Activated naive CD8-positive, alpha-beta T cell treated with anti-CD3 and anti-CD28 coated beads for 36 hours (primary cell): ENCODE measurements at places on chromosomes 4 and X. TPM values are rescaled to one million over a fixed set of nuclear protein-coding genes. Genes with fewer than 3 reads are reported as not detected.

- H3K4me3 ChIP-seq, result no peak overlapping the region
- no peaks in the 10 kb centered on the region for H3K36me3 ChIP-seq
- no peak for DNase-seq
- H3K4me1 ChIP-seq, result no peaks in the 10 kb centered on the region
These were observed 118.1 kb upstream of the TLR3 start for GRCh38 chr4:185950891-185951290.

- H3K36me3 ChIP-seq, result no peaks in the 10 kb centered on the region
- H3K27me3 ChIP-seq, result no peaks in the 10 kb centered on the region
- no peak for DNase-seq
- no peaks in the 10 kb centered on the region for H3K4me1 ChIP-seq
These were observed 43.6 kb downstream of the HTT-AS start for GRCh38 chr4:3030566-3031356.

- H3K4me1 ChIP-seq, result peaks cover 7% of the 10 kb centered on the region
- no peaks in the 10 kb centered on the region for H3K27me3 ChIP-seq
- no peak overlapping the region for H3K4me3 ChIP-seq
- peaks cover 11% of the 10 kb centered on the region for H3K36me3 ChIP-seq
- no peak overlapping the region for H3K27ac ChIP-seq
- DNase-seq, result no peak
These were observed 54.8 kb downstream of the TMEM165 start for GRCh38 chr4:55450566-55450965.

DNA sequence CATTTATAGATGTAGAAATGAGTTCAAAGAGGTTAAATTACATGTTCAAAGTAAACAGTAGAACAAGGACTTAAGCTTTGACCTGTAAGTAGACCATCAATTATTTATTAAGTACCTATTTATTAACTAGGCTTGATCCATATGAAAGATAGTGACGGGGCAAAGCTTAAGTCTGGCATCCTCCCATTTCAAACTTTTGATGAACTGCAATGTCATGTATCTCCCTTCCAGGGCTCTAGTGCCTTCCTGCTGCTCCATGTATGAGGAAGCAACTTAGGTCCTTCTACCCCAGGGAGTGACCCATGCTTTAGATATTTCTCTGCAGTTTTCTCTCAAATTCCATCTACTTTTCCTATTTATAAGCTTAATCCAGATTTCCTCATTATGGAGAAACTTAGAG lies 31.9 kb upstream of the ANTXR2 start:
- peaks cover 3% of the 10 kb centered on the region for H3K36me3 ChIP-seq
- DNase-seq, result no peak
- H3K27me3 ChIP-seq, result no peaks in the 10 kb centered on the region
- H3K4me3 ChIP-seq, result no peak overlapping the region

- no peak overlapping the region for H3K4me3 ChIP-seq
- DNase-seq, result no peak
- no peaks in the 10 kb centered on the region for H3K27me3 ChIP-seq
These were observed 131.1 kb downstream of the GPR143 start for GRCh38 chrX:9634551-9634950.

GRCh38 chrX:139559383-139560042 lies 29.0 kb downstream of the F9 start:
- no peak overlapping the region for H3K4me3 ChIP-seq
- peak; percentile 1 for DNase-seq
- peaks cover 8% of the 10 kb centered on the region for H3K27me3 ChIP-seq
- no peaks in the 10 kb centered on the region for H3K36me3 ChIP-seq
- no peak overlapping the region for H3K27ac ChIP-seq

DNA sequence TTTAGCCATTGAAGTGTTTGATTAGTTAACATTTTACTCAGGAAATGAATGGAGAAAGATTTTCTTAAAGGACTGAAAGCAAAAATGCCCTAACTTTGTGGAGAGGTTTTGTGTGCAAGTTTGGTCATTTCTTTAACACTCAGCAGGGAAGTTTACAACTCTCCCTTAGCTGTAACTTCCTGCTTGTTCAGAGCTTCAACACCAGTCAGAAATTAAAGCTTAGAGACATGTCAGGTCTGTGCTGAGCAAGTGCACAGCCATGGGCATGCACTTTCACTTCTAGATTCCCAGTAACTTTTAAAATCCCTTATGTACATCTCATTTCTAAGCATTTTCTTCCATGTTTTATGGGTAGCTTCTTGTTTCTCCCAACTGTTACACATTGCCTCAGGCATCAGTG lies 326.0 kb downstream of the ACTRT1 start:
- no peaks in the 10 kb centered on the region for H3K36me3 ChIP-seq
- no peaks in the 10 kb centered on the region for H3K27me3 ChIP-seq

- H3K36me3 ChIP-seq, result no peaks in the 10 kb centered on the region
- no peak overlapping the region for H3K27ac ChIP-seq
- DNase-seq, result no peak
- H3K4me1 ChIP-seq, result no peaks in the 10 kb centered on the region
- no peaks in the 10 kb centered on the region for H3K27me3 ChIP-seq
- no peak overlapping the region for H3K4me3 ChIP-seq
These were observed 886.9 kb downstream of the FAM133A start for GRCh38 chrX:94560930-94561329.

DNA sequence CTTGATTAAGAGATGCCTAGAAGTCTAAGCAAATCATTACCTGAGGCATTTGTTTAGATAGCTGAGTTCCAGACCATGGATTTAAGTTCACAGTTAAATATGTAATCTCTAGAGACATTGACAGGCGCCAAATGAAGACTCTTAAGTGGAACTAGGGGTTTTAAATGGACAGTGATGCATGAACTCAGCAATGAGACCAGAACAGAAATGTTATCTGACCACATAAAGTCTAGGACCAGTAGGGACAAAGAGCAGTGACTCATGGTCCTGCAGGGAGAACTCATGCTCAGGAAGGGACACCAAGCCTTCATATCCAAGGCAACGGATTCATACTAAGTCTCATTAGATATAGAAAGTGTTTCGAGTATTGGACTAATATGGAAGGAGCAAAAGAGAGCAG lies 152.3 kb downstream of the PPARGC1A start:
- H3K27ac ChIP-seq, result no peak overlapping the region
- H3K4me1 ChIP-seq, result no peaks in the 10 kb centered on the region
- no peaks in the 10 kb centered on the region for H3K27me3 ChIP-seq
- no peak for DNase-seq
- no peaks in the 10 kb centered on the region for H3K36me3 ChIP-seq

- DNase-seq, result no peak
- no peak overlapping the region for H3K4me3 ChIP-seq
- H3K36me3 ChIP-seq, result no peaks in the 10 kb centered on the region
- H3K4me1 ChIP-seq, result no peaks in the 10 kb centered on the region
- peaks cover 16% of the 10 kb centered on the region for H3K27me3 ChIP-seq
These were observed 71.2 kb downstream of the LNX1 start for GRCh38 chr4:53520116-53520515.

- DNase-seq, result no peak
- peaks cover 12% of the 10 kb centered on the region for H3K4me1 ChIP-seq
- no peaks in the 10 kb centered on the region for H3K36me3 ChIP-seq
- H3K4me3 ChIP-seq, result no peak overlapping the region
These were observed 1.8 kb upstream of the CUL4B start for GRCh38 chrX:120562569-120562926.

DNA sequence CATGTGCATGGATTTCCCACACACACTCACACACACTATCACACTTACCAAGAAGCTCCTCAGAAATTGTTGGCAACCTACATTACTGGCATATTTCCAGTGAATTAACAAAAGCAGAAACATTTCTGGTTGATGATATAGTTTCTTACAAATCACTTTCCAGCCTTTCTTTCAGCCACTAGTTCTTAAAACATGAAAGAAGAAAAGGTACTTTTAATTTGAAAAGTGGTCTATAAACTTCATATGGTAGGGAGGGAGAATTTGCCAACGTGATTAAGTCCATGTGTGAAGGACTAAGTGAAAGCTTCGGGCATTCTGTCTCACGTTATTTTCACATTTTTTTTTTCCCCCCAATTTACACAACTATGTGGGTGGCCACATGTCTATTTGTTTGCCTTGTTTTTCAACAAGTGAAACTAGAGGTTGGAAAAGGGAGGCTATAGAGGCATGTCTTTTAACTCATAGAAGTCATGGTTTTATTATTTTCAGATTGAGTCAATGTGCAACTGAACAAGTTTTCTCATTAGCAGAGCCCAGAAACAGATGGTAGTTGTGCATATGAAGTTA lies 832.1 kb upstream of the INTU start:
- H3K27ac ChIP-seq, result no peak overlapping the region
- no peak for DNase-seq
- H3K4me3 ChIP-seq, result no peak overlapping the region
- no peaks in the 10 kb centered on the region for H3K36me3 ChIP-seq
- H3K27me3 ChIP-seq, result no peaks in the 10 kb centered on the region

DNA sequence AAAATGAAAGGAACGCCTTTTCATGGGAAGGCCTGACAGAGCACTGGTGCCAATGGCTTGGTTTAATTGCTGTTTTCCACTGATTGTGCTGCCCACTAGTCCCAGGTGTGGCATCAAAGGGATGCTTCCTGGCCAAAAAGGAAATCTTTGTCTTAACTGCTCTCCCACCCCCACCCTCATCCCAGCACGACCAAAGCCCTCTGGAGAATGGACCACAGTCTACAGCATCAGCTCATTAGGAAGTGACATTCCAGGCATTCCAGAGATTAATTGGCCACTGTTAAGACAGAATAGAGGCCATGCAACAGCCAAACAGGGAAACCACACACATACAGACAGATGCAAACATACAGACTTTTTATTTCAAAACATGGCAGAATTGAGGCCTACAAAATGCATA lies 143.2 kb downstream of the LHFPL1 start:
- H3K27ac ChIP-seq, result no peak overlapping the region
- no peak for DNase-seq
- H3K4me3 ChIP-seq, result no peak overlapping the region
- H3K27me3 ChIP-seq, result no peaks in the 10 kb centered on the region
- no peaks in the 10 kb centered on the region for H3K36me3 ChIP-seq

DNA sequence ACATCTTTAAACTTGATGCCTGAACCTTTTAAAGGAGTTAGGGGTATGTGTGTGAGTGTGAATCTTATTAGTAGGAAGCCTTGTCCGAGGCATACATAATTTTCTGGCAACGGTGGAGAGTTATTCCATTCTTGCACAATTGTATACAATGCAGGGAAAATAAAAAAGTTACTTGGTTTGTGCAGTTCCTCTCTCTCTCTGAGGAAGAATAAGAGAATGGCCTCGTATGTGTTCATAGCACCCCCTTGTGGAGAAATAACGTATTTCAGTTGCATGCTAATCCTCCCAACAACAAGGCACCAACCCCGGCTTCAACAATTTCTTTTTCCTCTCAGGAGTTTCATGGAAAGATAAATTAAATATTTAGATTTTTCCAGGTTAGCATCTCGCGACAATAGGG lies 33.7 kb upstream of the FGF13 start:
- H3K4me1 ChIP-seq, result no peaks in the 10 kb centered on the region
- no peaks in the 10 kb centered on the region for H3K27me3 ChIP-seq
- no peak for DNase-seq
- no peak overlapping the region for H3K4me3 ChIP-seq

DNA sequence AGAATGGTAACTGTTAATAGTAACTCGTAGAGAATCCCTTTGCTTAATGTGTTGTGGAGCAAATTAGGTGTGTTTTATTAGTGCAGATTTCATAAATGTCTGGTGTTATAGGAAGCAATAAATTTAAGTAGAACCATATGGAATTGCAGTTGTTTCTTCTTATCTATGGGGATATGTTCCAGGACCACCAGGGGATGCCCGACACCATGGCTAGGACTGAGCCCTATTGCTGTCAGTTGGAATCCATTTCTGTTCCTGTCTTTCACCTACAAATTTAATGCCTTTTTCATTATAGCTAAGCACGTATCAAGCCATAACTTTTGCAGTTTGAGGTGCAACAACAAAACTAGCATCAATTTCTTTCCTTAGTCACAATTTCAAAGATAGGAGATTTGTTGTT lies 72.5 kb downstream of the DDIT4L start:
- no peak overlapping the region for H3K4me3 ChIP-seq
- no peaks in the 10 kb centered on the region for H3K4me1 ChIP-seq
- H3K27me3 ChIP-seq, result peaks cover 6% of the 10 kb centered on the region
- DNase-seq, result no peak
- no peaks in the 10 kb centered on the region for H3K36me3 ChIP-seq
- H3K27ac ChIP-seq, result no peak overlapping the region

ADH1A gene
- total RNA-seq, result not detected

HPSE gene
- 7.8 TPM for total RNA-seq

WWC2 gene
- 4.6 TPM for total RNA-seq

MAGEB6B gene
- total RNA-seq, result not detected

NEUROG2 gene
- total RNA-seq, result not detected

ANK2 gene
- 1.9 TPM for total RNA-seq

USP26 gene
- not detected for total RNA-seq

MTTP gene
- total RNA-seq, result 0.47 TPM

MAGEB10 gene
- not detected for total RNA-seq

SSX4 gene
- not detected for total RNA-seq

RBM47 gene
- 0.22 TPM for total RNA-seq

DUSP9 gene
- total RNA-seq, result 0.08 TPM
